NCI-H2171 (cell line): ENCODE measurements at places on chromosomes 5 and 9.

DNA sequence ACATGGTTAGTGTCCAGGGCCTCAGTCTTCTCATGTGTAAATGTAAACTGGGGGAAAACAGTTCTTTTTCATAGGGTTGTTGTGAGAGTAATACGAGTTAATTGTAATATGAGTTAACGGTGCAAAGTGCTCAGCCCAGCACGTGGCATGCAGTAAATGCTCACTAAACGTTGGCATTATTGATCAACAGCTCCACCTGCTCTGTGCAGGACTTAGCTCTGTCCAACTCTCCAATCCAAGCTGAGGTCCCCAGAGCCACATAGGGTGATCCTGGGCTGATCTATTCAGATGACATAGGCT, 28.3 kb downstream of the SPOCK1 start:
- no peak for DNase-seq

DNA sequence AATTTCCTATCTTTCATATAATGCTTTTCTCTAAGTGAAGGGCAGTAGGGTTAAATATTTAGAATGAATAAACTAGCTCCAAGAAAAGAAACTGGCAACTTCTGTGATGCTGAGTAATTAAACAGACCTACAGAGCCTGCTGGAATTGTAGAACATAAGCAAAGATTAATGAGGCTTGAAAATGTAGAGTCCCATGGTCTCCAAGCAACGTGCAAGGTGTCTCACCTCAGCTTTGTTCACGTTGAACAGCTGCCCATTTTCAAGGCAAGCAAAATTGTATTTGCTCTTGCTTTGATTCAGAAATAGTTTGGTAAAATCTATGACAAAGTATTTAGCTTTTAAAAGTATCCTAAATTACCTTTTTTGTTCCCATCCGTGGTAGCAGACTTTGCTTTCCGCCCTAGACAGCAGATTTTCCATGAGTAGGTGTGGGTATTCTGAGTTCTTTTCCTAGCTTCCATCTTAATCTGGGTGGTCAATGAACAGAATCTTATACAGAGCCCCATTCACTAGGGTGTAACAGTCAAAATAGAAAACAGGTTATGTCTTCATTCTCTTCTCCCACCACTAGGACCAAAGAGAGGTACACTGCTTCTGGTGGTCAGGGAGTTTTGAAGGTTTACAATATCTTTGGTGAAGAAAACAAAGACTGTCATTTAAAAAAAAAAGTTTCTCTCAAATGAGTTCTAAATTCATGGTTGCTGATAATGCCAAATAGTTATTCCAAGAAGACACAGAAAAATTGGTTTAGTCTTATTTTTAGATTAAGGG, 52.1 kb upstream of the TYRP1 start:
- DNase-seq = peak; percentile 22

DNA sequence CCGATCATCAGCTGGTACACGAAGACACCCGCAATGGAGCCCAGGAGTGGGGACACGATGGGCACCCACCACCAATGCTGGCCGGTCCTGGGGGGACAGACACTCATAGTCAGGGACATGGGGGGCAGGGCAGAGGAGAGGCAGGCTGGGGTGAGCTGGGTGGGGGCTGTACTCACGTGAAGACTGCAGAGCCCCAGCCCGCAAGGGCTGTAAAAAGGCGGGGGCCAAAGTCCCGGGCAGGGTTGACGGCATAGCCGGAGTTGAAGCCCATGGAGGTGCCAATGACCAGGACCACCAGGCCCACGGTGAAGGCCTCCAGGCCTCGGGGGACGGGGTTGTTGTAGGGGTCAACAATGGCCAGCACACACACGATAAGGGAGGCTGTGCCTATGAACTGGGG, 5.3 kb downstream of the AQP3 start:
- no peak for DNase-seq

DNA sequence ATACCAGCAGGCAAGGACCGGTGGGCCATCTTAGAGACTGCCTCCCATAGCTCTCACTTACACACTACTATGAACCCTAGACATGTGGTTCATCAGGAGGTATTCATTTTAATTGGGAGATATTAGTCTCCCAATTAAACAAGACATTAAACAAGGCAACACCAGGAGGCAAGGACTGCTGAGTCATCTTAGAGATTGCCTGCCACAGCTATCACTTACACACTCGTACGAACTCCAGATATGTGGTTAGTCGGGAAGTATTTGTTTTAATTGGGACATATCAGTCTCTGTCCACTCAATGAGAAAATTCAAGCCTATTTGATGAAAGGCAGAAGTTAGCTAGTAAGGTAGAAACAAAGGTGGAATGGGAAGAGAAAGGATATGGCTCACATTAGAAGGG, 343.9 kb downstream of the NFIB start:
- DNase-seq = no peak

- DNase-seq = no peak
Measured at GRCh38 chr5:55847837-55848236, 3.3 kb upstream of the IL31RA start.

GRCh38 chr5:110754181-110754580, 15.4 kb downstream of the SLC25A46 start:
- no peak for DNase-seq

GRCh38 chr9:95100071-95100627, 217.4 kb downstream of the FANCC start:
- no peak for DNase-seq

GRCh38 chr9:81480828-81481604, 208.3 kb downstream of the TLE1 start:
- DNase-seq = no peak

GRCh38 chr5:141680751-141681201, 1.3 kb downstream of the ARAP3 start:
- no peak for DNase-seq

GRCh38 chr5:160835376-160835775, 16.6 kb downstream of the ATP10B start:
- DNase-seq = no peak

- DNase-seq = peak; percentile 24
Measured at GRCh38 chr5:175872287-175873087, 1.1 kb downstream of the CPLX2 start.

GRCh38 chr5:107671742-107672210, 1.0 kb upstream of the EFNA5 start:
- peak; percentile 45 for DNase-seq

DNA sequence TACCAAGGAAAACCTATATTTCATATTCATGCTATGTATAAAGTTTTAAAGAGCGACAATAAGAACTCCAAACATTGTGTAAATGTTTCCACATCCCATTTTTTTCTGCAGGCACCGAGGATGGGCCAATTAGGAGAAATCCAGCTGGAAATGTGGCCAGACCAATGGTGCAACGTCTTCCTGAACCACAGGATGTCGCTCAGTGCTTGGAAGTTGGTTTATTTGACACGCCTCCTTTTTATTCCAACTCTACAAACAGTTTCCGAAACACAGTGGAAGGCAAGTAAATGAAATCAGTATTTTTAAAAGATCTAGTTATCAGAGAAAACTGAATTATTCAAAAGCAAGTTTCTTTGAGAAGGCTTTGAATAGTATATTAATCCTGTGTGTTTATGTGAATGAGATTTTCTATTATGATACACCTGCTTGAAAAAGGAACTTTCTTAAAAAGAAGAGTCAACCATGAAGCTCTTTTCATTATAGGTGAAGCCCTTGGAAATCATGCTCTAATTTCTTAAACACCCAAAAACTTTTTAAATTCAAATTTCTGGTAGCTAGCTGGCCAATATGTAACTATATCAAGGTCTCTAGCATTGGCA, 9.1 kb downstream of the TYRP1 start:
- peak; percentile 37 for DNase-seq

- peak; percentile 75 for DNase-seq
Measured at GRCh38 chr9:14271093-14271673, 42.8 kb downstream of the NFIB start.

GRCh38 chr5:172941067-172941516, 18.1 kb upstream of the RPL26L1 start:
- DNase-seq = peak; percentile 24

DNA sequence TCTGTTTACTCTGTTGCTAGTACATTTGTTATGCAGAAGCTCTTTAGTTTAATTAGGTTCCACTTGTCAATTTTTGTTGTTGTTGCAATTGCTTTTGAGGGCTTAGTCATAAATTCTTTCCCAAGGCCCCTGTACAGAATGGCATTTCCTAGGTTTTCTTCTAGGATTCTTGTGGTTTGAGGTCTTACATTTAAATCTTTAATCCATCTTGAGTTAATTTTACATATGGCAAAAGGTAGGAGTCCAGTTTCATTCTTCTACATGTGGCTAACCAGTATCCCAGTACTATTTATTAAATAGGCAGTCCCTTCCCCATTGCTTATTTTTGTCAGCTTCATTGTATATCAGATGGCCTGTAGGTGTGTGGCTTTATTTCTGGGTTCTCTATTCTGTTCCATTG, 792.4 kb downstream of the PTPRD start:
- DNase-seq = no peak

DNA sequence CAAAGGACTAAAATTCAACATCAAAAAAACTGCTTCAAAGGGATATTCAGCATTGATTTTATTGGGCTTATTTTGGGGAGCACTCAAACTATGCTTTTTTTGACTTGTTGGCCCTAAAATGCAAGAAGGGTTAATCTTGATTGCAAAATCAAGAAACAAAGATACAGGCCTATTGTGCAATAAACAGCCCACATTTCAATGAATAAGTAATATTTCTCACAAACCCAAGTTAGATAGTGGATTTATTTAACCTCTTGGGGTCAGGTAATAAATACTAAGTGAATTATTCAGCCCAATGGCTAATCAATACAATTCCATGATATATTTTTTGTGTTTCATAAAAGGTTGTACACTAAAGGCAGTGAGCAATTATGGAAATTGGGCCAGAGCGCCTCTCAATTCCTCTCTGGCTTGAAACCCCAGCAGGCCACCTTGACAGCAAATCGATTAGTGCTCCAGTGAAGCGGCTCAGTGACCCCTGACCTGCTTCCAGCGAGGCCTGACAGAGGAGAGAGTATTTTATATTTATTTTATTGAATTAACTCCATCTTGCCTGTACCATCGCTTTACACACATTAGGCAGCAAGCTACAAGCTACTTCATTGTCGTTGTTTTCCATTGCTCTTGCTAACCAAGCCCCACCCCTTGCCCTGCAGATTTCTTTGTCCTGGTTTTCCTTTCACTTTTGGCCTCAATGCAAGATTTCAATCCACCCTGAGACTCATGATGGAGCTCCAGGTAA, 65.5 kb downstream of the EBF1 start:
- DNase-seq = no peak

- DNase-seq = no peak
Measured at GRCh38 chr5:151906246-151906645, 18.4 kb downstream of the GLRA1 start.

DNA sequence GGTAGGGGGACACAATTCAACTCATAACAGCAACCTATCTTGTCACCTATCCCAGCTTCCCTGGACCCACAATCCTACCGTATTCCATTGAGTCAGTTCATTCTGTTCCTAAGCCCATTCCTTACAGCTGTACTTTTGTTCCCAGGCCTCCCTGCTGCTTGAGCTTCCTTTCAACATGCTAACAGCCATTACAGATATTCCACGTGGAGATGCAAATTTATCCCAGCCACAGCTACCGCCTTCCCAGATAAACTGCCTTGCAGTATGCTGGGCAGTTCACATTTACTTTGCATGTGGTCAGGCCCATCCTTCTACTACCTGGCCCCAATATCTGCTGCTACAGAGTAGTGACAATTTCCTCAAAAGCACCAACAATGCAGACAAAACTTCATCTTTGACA, 23.0 kb downstream of the RIGI start:
- no peak for DNase-seq

DNA sequence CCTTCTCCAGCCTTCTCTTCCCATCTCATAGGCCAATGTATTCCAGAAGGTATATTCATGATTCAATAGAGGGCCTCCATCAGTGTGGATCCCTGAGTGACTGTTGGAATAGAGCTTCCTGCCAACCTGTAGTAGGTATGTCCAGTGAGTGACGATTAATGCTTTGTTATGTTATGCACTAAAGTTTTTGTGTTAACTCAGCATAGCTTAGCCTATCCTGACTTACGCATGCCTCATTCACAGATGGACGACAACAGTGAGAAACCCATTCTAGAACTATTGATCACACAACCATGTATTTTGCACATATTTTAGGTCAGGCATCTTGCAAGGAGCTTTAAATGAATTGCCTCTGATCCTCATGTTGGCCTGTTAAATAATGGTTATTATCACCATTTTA, 225.5 kb upstream of the TRIM32 start:
- DNase-seq = no peak

- DNase-seq = no peak
Measured at GRCh38 chr9:98641695-98642094, 67.0 kb downstream of the GABBR2 start.

DNA sequence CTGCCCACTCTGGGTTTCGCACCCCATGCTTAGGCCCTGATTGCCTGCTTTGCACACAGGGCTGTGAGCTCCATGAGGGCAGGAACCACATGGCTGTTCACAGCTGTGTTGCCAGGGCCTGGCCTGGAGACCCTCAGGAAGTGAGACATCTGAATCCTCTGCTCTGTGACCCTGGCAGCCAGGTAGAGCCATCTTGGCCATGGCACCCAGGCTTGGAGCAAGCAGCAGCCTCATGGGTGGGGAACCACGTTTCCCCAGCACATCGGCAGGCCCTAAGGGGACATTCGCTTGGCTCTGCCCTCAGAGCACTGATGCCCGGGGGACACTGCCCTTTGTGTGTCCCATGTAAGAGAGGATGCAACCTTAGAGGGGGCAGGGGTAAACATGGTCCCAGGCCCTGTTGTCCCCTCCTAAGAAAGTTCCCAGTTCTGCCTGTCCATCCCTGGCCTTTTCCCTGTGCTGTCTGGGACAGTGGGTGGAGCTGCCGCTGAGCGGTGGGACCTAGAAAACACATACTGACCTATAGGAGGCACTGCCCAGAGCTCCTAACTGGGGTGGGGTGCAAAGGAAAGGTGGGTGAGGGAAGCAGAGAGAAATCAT, 144.1 kb upstream of the IER5L start:
- no peak for DNase-seq

DNA sequence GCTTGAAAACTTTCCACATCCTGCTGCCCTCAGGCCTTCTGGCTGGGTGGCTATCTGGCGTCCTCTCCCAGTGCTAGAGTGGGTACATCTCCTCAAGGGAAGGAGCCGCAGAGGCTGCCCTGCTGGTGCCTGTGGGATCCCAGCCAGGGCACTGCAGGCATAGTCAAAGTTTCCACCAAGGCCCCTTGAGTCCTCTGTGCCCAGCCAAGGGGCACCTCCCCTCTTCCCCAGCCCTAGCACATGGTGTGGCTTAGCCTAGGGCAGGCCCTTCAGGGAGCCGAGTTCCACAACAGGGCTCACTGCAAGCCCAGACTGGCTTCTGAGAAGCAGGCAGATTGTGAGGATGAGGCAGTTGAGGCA, 103.2 kb downstream of the RGS3 start:
- no peak for DNase-seq

- peak; percentile 37 for DNase-seq
Measured at GRCh38 chr5:124124711-124125229, 612.8 kb downstream of the CSNK1G3 start.

- DNase-seq = no peak
Measured at GRCh38 chr9:97579914-97580313, 53.3 kb downstream of the TSTD2 start.

DNA sequence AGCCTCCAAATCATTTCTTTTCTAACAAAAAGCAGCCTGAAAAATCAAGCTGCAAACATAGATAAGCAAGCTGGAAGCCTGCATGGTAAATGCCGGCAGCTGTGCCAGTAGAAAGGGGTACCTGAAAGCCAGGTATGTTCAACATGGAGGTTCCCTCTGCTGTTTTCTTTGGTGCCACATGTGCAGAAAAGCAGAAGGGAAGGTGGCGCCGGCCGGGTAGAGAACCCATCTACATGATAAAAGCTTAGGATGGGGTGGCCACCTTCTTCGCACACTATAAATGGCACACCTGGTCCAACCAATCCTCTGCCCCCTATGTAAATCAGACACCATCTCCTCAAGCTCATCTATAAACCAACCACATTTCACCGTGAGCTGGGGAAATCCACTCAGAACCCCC, 268.9 kb upstream of the IRX2 start:
- DNase-seq = no peak
